ENCODE measurements at places on chromosomes 1 and 21.

DNA sequence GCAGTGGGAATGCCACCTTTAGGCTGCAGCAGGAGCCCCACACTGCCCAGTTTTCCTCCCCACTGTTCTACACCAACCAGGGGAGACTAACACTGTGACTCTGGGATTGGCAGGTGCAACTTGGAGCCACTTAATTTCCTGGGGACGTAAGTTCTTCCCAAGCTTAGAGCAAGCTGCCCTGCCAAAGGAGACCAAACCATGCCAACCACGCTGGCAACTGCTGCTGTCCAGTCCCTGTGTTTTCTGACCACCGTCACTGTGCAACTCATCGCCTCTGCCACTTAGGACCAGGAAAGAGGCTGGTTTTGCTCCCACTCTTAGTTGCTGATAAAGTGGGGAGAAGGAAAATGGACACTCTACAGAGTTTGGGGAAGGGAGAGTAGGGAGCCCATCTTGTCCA lies 50.5 kb downstream of the VANGL1 start:
- DNase-seq = no peak

- DNase-seq = no peak
These were observed 17.0 kb upstream of the SLC2A1 start for GRCh38 chr1:42975561-42976225.

GRCh38 chr1:67735806-67736627 lies 51.0 kb downstream of the GADD45A start:
- DNase-seq = peak; percentile 44

DNA sequence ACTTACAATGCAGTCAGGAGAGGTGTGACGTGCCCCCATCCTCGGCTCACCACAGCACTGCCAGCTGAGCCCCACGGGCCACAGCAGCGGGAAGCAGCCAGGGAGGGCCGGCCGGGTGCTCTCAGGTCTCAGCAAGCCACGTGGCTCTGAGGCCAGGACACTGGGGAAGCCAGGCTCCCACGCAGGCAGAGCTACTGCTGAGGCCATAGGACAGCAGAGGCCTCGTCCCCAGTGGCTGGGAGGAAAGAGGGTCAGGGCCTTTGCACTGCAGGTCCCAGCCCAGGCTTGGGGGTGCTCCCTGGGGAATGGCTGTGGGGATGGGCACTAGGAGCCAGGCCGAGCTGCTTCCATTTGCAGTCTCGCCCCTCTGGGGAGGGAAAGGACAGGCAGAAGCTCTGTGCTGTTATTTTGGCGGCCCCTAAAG lies 5.8 kb downstream of the LRRC47 start:
- no peak for DNase-seq

DNA sequence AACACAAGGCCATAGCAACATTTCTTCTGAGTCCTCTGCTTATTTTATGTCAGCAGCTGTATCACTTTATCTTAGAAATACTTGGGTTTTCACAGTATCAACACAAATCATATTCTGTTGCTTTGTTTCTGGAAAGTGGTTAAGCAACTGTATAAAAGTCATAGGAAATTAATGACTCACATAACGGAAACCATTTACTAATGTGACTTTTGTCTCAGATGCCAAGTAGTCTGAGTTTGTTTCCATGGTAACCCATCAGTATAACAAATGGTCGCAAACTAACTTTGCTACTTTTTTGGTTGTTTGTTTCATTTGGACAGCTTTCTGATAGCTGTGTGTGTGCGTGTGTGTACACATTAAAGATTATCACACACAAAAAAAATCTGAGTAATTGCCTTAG lies 31.1 kb downstream of the EEIG2 start:
- no peak for DNase-seq

- DNase-seq = no peak
These were observed 1124.3 kb downstream of the AMY1C start for GRCh38 chr1:104874044-104874443.

DNA sequence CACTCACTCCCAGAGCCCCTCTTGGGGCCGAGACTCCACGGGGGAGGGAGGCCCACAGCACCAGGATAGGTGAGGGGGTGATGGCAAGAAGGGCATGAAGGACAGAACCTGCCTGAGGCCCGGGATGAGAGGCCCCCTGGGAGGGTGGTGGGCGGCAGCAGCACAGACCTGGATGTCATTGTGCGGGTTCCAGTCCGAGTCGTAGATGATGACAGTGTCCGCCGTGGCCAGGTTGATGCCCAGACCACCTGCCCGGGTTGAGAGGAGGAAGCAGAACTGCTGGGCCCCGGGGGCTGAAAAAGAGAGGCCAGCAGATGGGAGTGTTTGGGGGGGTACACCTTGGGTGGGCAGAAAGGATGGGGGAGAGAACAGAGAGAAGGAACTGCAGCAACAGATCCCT lies 50.1 kb downstream of the CHD5 start:
- no peak for DNase-seq

- DNase-seq = no peak
These were observed 48.6 kb upstream of the PLA2G2C start for GRCh38 chr1:20234788-20235535.

DNA sequence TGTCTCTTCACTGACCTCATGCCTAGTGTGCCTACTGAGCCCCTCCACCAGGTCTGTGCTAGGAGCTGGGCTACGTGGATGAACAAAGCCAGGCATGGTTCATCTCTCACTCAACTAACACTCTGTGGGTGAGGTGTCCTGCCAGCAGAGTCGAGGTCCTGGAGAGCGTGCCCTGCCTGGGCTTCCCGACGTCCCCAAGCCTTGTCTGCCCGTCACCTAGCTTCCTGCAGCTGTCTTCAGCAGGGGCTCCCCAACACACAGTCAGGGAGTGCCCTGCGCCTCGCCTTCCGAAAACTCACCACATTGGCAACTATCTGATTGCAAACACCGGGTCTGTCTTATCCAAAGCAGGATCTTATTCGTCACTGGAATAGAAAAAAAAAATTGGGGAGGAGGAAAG lies 167.5 kb upstream of the ZC3H12A start:
- no peak for DNase-seq
